Activated B cell treated with CpG ODN at 0.5 μM for 24 hours (primary cell): ENCODE measurements at places on chromosomes 4 and X. TPM values are rescaled to one million over a fixed set of nuclear protein-coding genes. Genes with fewer than 3 reads are reported as not detected.

SLC34A2 gene
- total RNA-seq, result not detected in 2 replicates

ARAP2 gene
- 55.7 and 59.1 TPM in 2 replicates for total RNA-seq

SAGE1 gene
- total RNA-seq, result not detected in 2 replicates

CT45A3 gene
- not detected in 2 replicates for total RNA-seq

MAGEA2 gene
- not detected in 2 replicates for total RNA-seq

MGAT4D gene
- not detected in 2 replicates for total RNA-seq

BMX gene
- not detected in 2 replicates for total RNA-seq

MAOB gene
- not detected in 2 replicates for total RNA-seq

LRIT3 gene
- 0.22 and 0.24 TPM in 2 replicates for total RNA-seq

AWAT2 gene
- total RNA-seq, result not detected in 2 replicates

CXCL3 gene
- not detected in 2 replicates for total RNA-seq

FGF16 gene
- total RNA-seq, result not detected in 2 replicates

RAI2 gene
- total RNA-seq, result not detected in 2 replicates

MAGEB3 gene
- not detected in 2 replicates for total RNA-seq

ITIH6 gene
- total RNA-seq, result not detected in 2 replicates

NOX1 gene
- total RNA-seq, result not detected in 2 replicates

UTP3 gene
- total RNA-seq, result 38.5 and 40.1 TPM in 2 replicates

SAT1 gene
- total RNA-seq, result 75.1 and 88.9 TPM in 2 replicates

ZNF182 gene
- 8.4 and 10.0 TPM in 2 replicates for total RNA-seq

TLR1 gene
- total RNA-seq, result 39.6 and 43.0 TPM in 2 replicates

ARX gene
- total RNA-seq, result not detected in 2 replicates

KCNE5 gene
- total RNA-seq, result 0.40 and 0.42 TPM in 2 replicates

ATP2B3 gene
- not detected in 2 replicates for total RNA-seq

ANXA3 gene
- total RNA-seq, result 0.64 and 0.67 TPM in 2 replicates

WDR1 gene
- total RNA-seq, result 337 and 348 TPM in 2 replicates

SHISA3 gene
- not detected in 2 replicates for total RNA-seq

AMELX gene
- total RNA-seq, result not detected in 2 replicates
